ENCODE measurements at places on chromosomes 6 and 20.

- DNase-seq: no peak
Observed at GRCh38 chr6:97240222-97240621, 42.8 kb downstream of the MMS22L start.

DNA sequence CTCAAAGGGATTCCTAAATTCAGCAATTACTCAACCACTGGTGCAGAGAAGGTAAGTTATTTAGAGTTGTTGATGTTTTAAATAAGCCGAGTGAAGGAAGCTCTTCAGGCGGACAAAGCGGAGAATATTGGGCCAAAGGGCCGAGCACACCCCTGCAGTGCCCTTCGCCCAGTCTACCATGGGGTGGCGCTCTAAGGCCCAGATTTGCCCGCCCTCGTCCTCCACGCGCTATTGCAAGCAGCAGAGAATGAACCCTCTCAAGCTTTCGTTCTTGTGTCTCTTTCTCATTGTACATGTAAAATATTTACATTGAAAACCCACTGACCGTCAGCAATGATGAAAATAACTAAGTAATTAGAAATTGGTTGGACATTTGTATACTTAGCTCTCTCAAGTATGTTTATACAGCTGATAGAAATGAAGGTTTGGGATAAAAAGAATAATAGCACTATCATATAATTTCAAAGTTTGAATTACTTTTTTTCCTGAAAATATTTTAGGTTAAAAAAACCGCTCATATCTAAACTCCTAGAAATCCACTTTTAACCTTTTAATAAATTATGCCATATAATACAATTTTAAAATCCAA, 195.0 kb upstream of the CEP162 start:
- DNase-seq: no peak

DNA sequence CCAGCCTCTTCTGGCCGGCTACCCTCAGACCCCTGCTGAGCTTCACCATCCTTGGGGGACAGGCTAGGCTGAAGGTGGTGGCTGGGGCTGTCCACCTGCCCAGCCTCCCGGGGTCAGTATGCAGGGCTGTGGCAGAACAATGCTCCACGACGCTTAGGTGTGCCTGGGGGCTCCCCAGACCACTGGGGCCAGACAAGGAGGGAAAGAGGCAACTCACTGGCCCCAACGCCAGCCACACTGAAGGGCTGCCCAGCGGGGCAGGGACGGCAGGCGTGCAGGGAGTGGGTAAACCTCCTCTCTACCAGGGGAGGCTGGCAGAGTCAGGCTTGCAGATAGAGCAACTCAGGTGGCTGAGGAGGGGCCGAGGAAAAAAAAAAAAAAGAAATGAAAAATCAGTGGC, 11.5 kb upstream of the UBE2V1 start:
- no peak for DNase-seq

DNA sequence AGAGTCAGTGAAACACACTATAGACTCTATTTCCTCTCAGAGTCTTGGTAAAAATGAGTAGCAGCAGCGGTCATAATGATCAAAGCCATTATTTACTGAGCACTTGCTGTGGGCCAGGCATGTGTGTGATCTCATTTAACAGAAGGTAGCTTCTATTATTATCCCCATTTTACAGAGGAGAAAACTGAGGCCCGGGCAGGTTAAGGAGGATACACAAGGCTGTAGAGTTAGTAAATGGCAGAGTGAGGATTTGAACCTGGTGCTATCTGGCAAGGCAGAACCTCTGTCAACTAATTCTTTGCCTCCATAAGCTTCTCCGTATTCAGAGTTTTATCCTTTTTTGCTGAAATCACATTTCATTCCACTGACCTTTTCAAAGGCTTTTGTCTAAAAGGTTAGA, 122.2 kb upstream of the SALL4 start:
- no peak for DNase-seq

- DNase-seq: no peak
Observed at GRCh38 chr20:17520583-17520982, 10.6 kb downstream of the BFSP1 start.
